CD4-positive, alpha-beta T cell treated with Interleukin-12 subunit alpha and Interleukin-12 subunit beta, for 1 hour (primary cell): ENCODE measurements at places on chromosomes 5 and 9.

GRCh38 chr9:99762470-99762869, 59.2 kb upstream of the NR4A3 start:
- no peak for DNase-seq

DNA sequence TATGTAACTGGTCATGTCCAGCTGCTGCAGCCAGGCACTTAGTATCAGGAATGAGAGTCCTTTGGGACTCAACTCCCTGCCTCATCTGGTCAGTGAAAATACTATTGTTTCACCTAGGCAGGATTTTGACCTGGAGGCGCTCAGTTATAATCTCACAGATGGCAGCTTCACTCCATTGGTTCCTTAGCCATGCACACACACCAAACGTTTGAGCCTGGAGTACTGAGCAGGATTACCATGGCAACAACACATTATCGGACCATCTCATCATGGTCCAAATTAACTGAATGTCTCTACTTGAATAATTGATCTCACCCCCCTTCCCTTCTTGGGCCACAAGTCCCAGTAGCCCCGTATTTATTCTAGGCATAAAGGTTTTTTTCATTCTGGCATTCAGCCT, 15.0 kb upstream of the SREK1 start:
- DNase-seq: no peak

- no peak for DNase-seq
Measured at GRCh38 chr5:95861221-95861863, 38.8 kb upstream of the GLRX start.

DNA sequence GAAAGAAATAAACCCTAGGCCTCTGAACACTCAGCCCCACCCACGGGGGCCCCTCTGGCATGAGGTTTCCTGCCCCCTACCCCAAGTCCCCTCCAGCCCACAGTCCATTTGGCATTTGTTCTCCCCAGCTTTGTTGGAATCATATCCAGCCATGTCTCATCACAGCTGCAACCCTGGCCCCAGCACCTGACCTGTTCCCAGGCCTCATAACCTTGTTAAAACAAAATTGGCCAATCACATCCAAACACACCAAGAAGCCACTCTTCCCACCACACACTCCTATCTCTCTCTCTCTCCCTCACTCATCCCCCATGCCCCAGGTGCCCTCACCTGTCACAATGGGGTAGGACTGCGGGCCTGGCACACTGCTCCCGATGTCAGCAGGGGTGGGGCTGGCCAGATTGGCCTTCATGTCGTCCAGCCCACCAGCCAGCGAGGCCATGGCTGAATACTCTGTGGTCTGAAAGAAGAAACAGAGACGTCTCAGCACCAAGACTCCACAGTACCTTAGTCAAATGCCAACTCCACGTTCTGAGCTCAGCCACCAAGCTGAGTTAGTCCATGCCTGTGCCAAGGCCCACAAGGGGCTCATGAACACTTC, 110.9 kb downstream of the PAX5 start:
- no peak for DNase-seq

GRCh38 chr9:109640580-109641371, 139.2 kb upstream of the PALM2AKAP2 start:
- DNase-seq: no peak

GRCh38 chr5:168974082-168974481, 326.9 kb downstream of the SLIT3 start:
- DNase-seq: no peak

DNA sequence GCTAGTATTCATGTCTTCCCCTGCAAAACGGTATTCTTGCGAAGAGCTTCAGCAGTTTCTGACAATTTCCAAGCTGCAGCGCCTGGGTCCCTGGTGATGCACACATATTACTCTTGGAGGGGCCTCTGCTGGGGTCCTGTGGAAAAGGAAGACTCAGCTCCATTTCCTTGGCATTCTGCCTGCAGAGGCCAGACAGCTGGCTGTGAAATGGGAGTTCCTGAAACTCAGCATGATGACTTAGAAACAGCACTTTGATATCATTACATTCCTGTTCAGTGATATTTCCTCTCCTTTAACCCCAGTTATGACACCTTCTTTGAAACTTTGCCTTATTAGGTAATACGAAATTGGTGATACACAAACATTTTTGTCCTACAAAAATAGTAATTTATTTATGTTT, 98.5 kb downstream of the APBA1 start:
- no peak for DNase-seq

DNA sequence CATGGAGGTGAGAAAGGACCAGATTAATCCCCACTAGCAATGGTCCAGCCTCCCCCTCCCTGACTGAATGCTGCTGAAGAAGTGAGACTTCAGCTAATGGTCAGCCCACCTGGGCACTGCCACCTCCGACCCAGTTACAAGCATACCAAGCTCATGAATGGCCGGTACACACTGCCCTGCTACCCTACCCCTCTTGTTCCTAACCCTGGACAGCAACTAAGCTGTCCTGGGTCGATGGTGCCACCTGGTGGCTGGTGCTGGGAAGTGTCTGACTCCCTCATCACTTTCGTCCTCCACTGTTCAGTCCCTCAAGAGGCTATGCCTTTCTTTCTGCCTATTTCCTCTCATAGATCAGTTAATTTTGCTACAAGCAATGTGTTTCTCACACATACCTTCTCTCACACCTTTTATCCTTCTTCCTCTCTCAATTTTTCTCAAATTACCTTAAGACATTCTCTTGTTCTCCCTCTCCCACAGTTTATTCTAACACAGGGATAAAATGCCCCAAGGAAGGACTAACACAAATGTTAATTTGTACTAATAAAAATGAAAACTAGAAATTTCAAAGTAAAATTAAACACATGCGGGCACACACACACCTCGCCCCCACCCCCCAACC, 42.4 kb downstream of the PAX5 start:
- DNase-seq: no peak

- no peak for DNase-seq
Measured at GRCh38 chr5:129241755-129242154, 147.2 kb downstream of the ISOC1 start.
